LoVo (cell line): ENCODE measurements at places on chromosomes 12 and 14.

- DNase-seq: no peak
Measured at GRCh38 chr14:85764822-85765221, 234.9 kb downstream of the FLRT2 start.

DNA sequence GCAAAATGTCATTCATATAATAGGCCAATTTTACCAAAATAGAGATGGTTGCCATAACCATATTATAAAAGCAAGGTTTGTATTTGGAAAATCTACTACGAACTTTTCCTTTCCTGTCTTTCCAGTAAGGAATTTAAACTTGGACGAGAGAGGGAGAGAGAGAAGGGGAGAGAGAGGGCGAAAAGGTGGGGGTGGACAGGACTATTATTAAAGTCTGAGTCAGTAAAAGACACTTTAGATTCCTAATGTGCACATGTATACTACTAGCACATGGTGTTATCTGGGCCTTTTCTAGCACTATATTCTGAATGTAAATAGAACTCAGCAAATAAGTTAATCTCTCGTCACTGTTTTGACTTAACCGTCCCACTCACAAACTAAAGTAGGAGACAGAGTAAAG lies 30.4 kb upstream of the FBLN5 start:
- no peak for DNase-seq

- no peak for DNase-seq
Measured at GRCh38 chr14:99136047-99136400, 136.0 kb downstream of the BCL11B start.

DNA sequence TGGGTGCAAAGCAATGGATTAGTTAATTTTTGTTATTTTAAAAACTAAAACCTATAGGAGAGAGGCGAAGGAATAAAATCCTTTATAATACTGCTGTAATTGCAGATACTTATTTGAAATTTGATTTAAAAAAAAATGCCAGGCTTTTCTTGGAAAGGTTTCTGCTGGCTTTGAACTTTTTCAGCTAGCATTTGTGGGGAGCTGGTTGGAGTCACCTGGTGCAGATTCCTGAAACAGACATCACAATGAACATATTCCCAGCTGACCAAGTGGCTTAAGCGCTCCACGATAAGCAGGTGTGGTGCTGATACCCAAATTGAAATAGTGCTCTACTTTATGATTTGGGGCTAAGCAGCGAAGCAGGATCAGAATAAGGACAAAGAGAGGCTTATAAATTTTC lies 42.9 kb downstream of the DACT1 start:
- DNase-seq: no peak

DNA sequence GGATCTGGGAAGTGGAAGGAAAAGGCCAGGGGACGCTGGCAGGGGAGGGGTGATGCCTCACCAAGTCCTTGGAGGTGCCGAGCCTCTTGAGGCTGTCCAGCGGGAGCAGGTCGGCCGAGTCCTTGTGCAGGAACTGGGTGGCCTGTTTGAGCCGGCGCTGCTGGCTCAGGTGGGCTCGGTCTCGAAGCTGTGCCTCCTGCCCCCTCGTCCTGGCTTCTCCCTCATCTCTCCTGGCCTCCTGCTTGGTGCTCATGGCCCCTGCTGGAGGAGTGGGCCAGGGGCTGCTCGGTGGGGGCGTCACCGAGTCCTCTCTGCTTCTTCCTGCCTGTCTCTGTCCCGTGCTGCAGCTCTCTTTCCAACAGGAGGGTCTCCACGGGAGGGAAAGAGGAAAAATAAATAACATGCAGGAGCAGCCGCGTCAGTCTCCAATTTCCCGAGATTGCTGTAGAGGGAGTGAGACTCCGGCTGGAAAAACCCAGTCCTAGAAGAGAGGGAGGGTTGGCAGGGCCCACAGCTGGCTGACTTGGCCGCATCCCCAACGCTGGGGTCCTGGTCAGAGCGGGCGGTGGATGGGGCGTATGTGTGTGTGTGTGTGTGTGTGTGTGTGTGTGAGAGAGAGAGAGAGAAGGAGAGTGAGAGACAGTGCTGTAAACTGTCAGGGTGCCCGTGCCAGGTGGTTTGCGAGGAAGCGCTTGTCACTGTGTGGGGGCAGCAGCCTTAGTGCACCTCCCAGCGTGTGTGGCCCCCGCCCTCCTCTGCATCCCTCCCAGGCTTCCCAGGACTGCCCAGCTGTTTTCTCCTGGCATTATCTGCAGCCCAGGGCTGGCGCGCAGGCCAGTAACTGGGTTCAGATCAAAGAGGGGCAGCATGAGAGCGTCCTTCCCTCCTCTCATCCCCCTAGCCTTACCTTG lies at the start of gene NRIP2:
NRIP2 (minus strand) TSS at position 455 of the 911 bp plus-strand sequence; CDS start at position 403, 52 bp downstream.
- no peak for DNase-seq

DNA sequence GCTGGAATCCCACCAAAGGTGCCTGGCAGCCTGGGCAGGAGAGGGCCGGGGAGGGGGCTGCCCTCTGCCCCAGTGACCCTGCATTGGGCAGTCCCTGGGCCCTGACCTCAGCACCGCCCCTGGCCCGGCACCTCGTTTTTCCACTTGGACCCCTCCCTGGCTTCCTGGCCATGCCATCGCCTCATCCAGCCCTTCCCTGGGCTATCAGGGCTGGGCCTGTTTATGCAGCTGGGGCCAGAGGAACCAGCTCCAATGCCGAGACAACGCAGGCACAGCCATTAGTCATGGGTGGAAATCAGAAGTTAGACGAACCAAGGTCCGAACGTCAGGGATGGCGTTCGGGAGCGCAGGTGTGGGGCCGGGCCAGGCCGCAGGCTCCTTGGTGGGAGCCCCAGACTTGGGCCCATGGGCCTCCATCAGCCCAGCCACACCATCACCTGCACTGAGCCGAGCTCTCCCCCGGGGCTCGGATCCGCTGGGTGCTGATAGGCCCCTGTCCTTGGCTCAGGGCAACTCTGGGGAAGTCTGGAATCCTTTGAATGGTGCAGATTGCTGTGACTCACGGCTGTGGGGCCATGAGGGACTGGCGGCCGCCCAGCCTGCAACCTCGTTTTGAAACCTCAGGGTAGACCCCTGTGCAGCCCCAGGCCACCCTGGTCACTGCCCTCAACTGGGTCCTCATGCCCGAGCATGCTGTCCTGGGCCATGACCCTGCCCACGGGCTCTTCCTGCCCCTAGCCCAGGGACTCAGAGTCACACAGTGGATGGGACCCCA lies 169.4 kb downstream of the KIF26A start:
- DNase-seq: no peak

GRCh38 chr12:132446633-132447326 lies 43.2 kb upstream of the FBRSL1 start:
- no peak for DNase-seq

DNA sequence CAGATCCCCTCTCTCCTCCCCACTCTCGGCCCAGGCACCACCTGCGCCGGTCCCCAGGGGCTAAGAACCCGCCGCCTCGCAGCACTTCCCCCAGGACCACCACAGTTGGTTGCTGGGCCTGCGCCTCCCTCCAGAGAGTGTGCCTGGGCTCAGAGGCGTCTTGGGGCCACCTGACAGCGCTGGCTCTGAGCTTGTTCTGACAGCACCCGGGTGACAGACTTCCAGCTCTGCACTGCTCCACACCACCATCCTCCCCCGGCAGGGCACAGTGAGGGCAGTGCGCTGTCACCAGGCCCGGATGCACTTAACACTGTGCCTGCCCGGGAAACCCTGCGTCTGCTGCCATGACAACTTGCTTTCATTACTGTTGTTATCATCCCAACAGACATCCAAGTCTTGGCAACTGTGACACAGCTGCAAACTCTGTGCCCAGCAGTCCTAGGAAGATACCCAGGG lies 6.6 kb downstream of the BRF1 start:
- no peak for DNase-seq

- DNase-seq: no peak
Measured at GRCh38 chr12:22728987-22729386, 104.0 kb downstream of the ETNK1 start.

GRCh38 chr12:62865065-62865464 lies 69.9 kb downstream of the PPM1H start:
- DNase-seq: no peak

- no peak for DNase-seq
Measured at GRCh38 chr14:102209224-102209966, 69.7 kb downstream of the WDR20 start.

DNA sequence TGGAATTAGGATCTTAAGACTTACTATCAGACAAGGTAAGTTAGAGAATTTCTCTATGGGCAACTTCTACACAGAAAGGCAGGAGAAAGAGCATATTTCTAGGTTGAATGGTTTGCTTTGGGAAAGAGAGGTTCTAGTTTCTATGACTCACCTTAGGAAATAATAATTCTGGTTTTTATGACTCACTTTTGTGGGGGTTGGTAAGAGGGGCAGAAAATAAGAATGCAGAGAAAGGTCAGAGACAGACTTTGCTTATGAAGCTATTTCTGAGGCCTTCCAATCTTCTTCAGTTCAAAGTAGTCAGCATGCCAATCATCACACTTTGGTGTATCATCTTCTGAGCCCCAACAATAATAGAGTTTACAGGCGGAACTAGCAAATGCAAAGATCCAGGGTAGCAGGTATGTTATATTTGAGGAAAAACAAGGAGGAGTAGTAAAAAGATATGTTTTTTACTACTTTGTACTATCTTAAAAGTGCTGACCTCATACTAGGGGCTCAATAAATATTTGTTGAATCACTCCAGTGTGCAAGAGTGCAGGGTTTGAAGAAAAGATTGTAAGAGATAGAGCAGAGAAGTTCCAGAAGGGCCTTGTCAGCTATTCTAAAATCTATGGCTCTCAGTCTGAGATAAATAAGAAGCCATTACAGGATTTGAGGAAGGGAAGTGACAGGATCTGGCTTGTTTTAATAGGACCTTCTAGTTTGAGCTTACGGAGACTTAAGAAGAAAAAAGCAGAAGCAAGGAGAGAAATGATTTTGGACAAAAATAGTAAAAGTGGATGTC lies 56.7 kb upstream of the LRFN5 start:
- no peak for DNase-seq

- DNase-seq: no peak
Measured at GRCh38 chr14:100677554-100678468, 48.9 kb upstream of the DLK1 start.

DNA sequence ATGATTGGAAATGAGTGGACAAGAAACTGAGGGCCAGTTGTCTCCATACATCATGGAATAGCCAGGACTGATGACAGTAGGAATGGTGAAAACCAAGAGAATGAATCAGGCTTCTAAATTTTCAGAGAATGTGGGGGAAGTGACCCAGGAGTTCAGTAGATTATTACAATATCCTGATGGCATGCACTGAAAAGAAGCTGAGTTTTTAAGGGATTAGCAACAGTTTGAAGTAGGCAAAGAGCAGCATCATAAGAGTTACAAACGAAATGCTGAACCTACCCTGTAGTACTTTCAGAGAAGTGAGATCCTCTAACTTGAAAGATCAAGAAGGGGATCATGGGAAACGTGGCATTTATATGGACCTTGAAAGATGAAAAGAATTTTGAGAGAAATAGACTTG lies 13.2 kb downstream of the SLC2A14 start:
- no peak for DNase-seq

DNA sequence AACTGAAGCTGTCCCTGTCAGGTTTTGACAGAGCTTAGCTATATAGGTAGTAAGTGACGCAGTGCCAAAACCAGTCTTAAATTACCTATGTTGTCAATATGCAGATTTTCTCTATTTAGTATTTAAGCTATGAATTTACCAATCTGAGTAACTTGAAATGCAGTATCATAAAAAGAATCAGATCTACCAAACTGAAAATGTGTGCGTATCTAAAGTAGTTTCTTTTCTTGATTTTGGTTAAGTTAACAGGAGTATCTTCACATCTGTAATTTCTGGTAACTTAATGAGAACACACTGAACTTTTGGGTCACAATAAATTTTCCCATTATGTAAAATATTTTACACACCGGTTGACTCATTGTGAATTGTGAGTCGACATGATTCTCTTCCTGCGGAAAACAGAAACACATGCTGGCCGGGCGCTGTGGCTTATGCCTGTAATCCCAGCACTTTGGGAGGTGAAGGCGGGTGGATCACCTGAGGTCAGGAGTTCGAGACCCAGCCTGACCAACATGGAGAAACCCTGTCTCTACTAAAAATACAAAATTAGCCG lies 45.1 kb downstream of the TRAF3 start:
- no peak for DNase-seq
